ENCODE measurements at places on chromosomes 6 and 20.

DNA sequence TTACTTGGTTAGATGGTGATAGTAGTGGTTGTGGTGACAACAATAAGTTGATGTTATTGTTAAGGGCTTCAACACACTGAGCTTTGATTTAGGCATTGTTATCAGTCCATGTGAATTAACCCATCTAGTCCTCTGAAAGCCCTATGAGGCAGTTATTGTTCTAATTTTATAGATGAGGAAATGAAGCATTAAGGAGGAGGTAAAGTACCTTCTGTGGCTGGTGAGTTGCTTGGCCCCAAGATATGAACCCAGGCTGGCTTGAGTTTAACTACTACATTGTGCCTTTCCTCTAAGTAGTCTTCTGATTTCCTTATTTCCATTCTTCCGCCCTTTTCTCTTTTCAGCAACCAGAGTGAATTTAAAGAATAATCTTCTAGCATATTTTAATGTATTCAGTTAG lies 81.7 kb downstream of the QKI start:
- DNase-seq, result no peak

DNA sequence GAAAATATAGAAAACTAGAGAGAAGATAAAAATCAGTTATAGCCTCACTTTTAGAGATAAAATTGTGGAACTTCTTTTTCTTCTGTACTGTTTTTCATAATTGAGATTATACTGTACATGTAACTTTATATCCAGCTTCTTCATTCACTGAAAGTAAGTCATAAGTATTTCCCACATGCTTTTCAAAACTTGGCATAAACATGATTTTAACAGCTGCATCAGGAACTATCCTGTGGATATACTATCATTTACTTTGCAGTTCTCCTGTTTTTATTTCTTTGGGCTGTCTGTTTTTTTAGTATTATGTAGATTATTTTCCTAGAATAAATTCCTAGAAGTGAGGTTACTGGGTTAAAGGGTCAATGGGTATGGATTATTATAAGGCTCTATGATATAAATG lies 14.8 kb downstream of the DSTN start:
- no peak for DNase-seq

GRCh38 chr20:21433329-21433890 lies 36.1 kb upstream of the NKX2-4 start:
- DNase-seq, result no peak

DNA sequence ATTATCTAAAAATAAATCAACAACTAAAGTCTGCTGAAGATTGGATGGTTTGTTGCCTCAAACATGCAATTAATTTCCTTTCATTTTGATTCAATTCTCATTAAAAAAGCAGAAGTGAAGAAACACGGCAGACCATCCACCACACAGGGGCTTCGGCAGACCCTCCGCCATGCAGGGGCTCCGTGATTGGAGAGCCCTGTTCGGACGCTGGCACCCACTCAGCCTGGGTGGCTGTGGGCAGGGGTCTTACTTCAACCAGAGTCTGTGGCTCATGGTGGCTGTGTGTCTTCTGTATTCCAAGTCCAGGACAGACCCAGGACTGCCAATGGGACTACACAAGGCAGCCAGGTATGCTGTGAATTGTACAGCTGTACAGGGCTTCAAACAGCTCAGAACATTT lies 86.9 kb upstream of the FRMD1 start:
- no peak for DNase-seq

DNA sequence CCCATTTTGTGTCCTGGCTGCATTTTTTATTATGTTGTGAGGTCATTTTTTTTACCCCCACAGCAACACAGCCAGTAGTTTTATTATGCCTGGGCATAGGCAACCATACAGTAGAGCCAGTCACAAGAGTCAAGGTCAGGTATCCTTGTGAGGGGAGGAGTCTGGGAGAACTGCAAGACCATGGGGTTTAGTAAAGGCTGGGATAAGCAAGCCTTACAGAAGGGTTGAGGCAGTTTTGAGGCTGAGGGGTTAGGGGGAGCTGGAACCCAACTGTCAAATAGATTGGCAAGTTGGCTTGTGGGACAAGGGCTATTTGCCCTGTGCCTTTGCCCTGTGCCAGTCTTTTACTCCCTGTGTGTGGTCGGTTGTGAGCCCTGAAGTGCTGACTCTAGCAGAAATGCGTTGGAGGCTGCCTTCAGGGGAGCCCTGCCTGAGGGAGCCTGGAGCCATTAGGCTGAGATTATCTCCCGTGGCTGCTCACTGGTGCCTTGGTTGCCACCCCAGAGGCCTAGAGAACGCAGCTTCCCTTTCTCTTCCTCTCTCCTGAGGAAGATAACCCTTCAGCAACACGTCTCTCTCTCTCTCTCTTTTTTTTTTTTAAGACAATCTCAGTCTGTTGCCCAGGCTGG lies 31.1 kb downstream of the RALY start:
- no peak for DNase-seq

- no peak for DNase-seq
These were observed 8.9 kb downstream of the VSTM2L start for GRCh38 chr20:37911838-37912281.

GRCh38 chr6:43061861-43062260 lies 2.4 kb downstream of the KLC4 start:
- no peak for DNase-seq

DNA sequence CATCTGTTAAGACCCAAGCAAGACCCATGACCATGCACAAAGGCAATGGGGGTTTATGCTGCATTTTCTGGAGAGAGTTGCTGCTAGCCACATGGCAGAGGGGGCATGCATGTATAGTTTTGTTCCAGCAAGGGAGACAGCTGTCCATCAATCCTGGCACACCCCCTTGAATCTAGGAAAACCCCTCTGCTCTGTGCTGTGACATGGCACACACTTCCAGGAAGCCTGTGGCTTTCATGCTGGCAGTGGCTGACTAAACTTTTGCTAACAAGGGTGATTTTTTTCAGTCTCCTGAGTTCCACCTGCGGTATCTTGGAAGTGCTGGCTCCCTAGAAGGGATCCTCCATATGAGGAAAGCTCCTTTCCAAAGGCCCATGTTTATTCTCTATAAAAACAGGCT lies 9.1 kb upstream of the CST4 start:
- no peak for DNase-seq

GRCh38 chr6:143356101-143356880 lies 94.2 kb downstream of the ADAT2 start:
- no peak for DNase-seq

DNA sequence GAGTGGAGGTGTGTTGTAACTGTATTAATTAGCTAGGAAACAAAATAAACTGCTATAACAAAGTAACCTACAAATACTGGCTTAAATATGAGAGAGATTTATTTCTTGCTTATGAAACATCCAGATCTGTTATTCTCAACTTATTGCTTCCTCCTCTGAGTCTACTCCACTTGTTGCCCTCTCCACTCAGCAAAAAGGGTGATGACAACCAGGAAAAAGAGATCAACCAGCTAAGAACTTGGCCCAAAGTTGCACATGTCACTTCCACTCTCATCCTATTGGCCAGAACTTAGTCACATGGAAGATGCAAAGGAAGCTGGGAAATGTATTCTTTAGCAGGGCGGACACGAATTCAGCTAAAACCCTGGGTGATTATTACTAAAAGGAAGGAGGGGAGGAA lies 5.2 kb upstream of the TP53RK start:
- no peak for DNase-seq

DNA sequence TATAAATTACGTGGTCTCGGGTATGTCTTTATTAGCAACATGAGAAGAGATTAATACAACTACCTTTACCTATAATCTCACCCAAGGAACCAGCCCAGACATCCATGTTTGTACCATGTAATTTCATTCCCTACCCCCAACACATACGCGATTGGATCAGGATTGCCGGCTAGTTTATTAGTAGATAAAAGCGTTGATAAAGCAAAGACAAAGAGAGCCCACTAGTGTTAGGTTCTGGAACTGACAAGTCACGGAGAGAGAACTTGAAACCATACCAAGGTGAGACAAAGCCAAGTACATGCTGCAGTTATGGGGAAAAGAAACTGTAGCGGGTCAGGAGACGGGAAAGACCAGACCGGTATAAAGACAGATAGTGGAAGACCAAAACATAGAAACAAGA lies 37.4 kb upstream of the FAM135A start:
- no peak for DNase-seq

GRCh38 chr6:29651413-29652197 lies 5.3 kb upstream of the MOG start:
- no peak for DNase-seq

DNA sequence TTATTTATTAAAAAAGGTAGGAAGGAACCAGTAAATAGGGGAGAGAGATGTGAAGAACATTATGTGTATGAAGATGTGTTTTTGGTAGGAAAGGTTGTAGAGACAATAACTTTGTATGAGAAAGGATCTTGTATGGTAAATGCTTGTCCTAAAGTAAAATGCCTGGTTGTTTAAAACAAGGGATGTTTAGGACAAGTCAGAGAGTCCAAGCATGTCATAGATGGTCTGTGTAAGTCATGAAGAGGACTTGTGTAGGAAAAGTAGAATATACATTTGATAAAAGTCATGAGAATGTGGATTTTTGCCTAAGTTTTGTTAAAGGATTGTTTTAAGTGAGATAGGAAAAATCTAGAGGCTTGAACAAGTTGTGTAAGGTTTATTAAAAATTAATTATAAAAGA lies 325.1 kb downstream of the CDH26 start:
- no peak for DNase-seq

DNA sequence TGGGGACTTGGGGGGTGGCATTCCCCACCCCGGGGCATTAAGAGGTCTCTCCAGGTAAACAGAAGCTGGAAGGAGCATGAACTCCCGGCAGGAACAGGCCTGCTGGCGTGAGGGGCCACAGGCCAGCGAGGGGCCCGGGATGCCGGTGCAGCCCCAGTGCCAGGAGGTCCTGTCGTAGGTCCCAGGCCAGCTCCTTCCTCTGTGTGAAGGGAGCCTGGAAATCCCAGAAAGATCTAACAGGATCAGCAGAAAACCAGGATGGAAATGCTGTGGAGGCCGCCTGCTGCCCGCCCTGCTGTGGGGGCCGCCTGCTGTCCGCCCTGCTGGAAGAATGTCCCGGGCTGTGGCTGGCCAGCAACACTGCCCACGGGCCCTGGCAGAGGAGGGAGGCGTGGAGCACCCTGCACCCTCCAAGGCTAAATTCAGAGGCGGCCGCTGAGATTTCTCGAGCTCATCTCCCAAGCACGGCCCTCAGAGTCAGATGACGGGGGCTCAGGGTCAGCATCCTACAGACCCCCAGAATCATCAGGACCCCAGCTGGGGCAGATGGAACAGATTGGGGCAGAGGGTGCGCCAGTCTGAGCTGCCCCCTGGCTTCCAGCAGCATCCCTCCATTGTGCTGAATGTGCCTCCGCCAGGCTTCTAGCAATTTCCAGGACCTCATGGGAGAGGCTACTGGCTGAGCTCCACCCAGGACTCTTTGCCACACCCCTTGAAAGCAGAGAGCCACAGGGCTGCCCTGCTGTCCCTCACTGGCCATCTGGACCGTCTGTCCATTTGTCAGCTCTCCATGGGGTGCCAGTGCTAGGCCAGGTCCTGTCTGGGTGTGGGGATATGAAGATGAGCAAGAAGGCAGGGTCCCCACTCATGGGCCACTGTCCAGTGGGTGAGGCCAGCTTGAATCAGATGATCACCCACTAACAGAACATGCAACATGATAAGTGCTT lies 32.2 kb upstream of the SLCO4A1 start:
- no peak for DNase-seq

GRCh38 chr20:50005471-50005981 lies 22.7 kb downstream of the SNAI1 start:
- no peak for DNase-seq

GRCh38 chr6:109261811-109262210 lies 120.5 kb downstream of the CD164 start:
- no peak for DNase-seq

GRCh38 chr20:60246751-60247150 lies 288.5 kb downstream of the CDH26 start:
- DNase-seq, result no peak

DNA sequence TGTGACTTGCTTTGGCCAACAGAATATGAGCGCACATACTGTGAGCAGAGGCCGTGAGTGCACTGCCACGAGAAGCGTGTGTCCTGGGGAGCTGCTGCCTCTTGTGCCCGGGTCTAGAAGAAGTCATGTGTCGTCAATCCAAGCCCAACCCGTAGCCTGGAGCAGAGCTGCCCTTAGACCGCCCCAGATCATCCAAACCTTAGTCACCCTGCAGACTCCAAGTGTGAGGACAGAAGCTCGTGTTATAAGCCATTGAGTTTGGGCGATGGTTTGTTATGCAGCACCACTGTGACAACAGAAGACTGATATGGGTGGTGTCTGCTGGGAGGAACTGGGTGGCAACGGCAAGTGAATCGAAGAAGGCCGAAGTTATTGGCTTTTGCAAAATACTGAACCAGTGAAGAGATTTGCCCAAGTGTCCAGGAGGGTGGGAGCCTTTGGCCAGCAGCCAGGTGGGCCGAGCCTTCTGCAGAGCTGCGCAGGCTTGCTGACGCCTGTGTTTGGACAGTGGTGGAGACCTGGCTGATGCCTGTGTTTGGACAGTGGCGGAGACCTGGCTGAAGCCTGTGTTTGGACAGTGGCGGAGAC lies 101.3 kb upstream of the SULF2 start:
- no peak for DNase-seq

DNA sequence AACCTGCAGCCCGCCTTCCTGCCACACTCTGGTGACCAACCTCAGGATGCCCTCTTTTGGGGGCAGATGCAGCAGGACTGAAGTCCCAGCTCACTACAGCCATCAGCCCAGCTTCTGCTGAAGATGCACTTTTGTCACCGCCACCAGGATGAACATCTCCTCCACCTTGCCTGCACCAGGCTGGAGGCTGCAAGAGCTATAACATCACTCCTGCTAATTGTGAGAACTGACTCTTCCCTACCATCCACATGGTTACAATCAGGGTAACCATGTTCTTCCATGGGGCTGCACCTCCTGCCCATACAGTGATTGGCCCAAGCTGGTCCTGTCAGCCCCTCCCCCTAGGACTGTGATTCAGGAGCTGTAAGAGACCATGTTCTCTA lies 2.0 kb upstream of the ACTL10 start:
- no peak for DNase-seq

DNA sequence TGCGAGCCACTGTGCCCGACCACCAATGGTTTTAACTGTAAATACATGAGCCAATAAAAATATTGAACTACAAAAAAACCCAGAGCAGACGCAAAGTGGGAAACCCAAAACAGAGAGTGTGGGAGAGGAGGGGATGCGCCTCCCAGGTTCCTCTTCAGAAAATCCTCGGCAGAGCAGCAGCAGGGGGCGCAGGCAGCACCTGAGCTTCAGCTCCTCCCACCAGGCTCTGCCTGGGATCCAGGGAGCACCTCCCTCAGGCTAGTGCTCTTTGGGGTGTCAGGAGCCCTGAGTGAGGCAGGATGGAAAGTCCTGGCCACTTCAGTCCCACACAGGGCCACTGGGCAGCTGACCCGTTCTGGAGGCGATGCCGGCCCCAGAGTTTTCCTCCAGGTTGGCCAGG lies 536.9 kb upstream of the CDH4 start:
- DNase-seq, result no peak
